ENCODE measurements at places on chromosomes 13 and 19. TPM values are rescaled to one million over a fixed set of nuclear protein-coding genes. Genes with fewer than 3 reads are reported as not detected.

Gene HAUS8
- total RNA-seq, result 7.2 TPM

Gene PROZ
- not detected for total RNA-seq

Gene TUBB4A
- total RNA-seq, result 0.48 TPM

Gene IGFL1
- total RNA-seq, result not detected

Gene CKAP2
- 8.3 TPM for total RNA-seq

Gene ZFP28
- total RNA-seq, result 5.6 TPM

Gene CLASRP
- total RNA-seq, result 78.3 TPM

GRCh38 chr19:28468701-28469459, 744.1 kb downstream of the UQCRFS1 start:
- no peak for DNase-seq

- DNase-seq, result no peak
These were observed 86.9 kb downstream of the URI1 start for GRCh38 chr19:30028992-30029343.

DNA sequence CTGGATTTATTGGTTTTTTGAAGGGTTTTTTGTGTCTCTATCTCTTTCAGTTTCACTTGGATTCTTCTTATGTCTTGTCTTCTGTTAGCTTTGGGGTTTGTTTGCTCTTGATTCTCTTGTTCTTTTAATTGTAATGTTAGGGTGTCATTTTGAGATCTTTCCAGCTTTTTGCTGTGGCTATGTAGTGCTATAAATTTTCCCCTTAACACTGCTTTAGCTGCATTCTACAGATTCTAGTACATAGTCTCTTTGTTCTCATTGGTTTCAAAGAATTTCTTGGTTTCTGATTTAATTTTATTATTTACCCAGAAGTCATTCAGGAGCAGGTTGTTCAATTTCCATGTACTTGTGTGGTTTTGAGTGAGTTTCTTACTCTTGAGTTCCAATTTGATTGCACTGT, 24.6 kb downstream of the ZNF430 start:
- no peak for DNase-seq

DNA sequence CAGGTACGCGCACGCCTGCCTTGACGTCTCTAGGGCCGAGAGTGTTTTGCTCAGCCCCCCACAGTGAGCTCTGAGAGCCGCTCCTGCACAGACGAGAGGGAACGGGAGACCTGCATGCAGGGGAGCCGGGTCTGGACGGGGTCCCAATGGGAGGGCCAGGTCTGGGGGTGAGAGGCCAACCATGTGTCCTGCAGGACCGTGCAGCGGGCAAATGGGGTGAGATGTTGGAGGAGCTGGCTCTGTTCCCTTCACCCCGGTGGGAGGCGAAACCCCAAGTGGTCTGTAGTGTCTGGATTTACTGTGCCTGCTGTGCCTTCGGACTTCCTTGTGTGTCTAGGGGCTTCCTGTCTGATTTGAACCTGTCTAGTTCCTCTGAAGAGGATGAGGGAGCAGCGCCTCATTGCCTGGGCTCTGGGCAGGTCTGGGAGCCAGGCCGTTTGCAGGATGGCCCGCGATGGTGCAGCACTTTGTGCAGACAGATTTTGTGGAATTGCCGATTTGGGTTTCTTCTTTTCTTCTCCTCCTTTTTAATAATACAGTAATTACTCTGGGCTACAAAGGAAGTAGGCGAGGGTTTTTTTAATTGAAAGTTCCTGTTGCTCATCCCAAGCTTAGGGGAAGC, 2.1 kb downstream of the CSNK1G2 start:
- DNase-seq, result no peak

- DNase-seq, result no peak
These were observed 12.4 kb downstream of the TMEM143 start for GRCh38 chr19:48351341-48351752.

GRCh38 chr19:7833225-7834099, 3.4 kb downstream of the EVI5L start:
- DNase-seq, result no peak

DNA sequence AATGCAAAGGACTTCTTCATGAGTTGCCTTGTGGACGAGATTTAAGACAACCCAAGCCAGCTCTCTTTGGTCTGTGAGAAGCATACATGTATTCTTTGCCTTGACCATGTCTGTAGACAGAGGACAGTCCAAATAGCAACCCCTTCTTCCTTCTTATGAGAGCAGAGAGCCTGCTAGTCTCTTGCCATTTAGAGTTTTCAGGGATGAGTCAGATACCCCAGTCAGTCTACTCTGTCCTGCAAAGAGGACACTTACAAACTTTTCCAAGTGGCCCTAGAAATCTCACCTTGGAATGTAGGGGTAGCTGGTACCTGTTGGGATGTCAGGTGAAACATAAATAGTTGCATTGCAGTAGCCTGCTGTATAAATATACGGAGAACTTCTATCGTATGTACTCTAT, 36.7 kb downstream of the DNAJC3 start:
- no peak for DNase-seq

- DNase-seq, result no peak
These were observed 106.4 kb downstream of the ATP8A2 start for GRCh38 chr13:25478186-25478585.

DNA sequence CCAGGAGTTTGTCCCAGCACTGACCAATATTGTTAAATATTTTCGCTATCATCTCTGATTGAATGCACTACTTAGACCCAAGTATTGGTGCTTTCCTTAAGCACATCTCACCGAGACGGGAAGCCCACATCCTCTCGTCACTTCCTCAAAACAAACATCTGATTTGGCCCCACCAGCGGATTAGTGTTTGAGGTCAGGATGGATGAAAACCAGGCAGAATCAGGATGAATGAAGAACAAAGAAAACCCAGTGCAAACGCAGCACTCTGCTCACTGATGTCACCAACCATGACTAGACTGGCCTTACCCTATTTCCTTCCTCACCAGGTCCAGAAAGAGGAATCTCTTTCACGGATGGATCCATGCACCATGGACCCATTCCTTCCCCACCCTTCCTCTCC, 6.0 kb downstream of the PLAUR start:
- DNase-seq, result no peak

DNA sequence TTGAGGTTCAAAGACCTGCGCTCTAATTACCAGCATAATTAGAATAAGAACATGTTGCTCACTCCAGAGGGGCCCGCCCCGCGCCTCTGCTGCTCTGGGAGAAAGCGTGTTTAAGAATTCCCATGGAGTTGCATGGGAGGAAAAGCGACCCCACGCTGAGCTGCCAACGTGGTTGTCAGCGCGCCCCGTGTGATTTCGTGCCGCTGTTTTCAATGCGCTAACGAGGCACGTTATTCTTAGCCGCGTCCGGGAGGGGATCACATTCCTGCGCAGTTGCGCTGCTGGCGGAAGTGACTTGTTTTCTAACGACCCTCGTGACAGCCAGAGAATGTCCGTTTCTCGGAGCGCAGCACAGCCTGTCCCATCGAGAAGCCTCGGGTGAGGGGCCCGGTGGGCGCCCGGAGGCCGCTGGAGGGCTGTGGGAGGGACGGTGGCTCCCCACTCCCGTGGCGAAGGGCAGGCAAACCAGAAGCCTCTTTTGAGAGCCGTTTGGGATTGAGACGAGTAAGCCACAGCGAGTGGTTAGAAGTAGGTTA, 173.8 kb upstream of the SOX1 start:
- DNase-seq, result peak; percentile 84

- DNase-seq, result no peak
These were observed 516.3 kb upstream of the HTR2A start for GRCh38 chr13:47413112-47413511.

- DNase-seq, result no peak
These were observed 21.0 kb upstream of the GRWD1 start for GRCh38 chr19:48424694-48425219.

DNA sequence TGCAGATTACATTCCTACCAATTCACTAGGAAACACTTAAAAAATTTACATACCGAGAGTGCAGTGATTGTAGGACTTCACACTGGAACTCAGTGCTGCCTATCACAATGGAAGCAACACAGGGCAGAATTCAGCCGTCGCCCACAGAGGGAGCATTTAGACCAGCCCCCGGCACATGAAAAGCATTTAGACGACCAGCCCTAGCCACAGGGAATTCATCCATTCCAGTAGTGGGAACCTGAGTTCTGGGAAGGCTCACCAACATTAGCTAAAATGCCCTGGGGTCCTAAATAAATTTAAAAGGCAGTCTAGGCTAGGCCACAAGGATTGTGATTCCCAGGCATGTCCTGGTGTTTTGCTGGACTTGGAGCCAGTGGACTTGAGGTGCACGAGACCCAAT, 155.2 kb downstream of the LIG4 start:
- DNase-seq, result no peak

DNA sequence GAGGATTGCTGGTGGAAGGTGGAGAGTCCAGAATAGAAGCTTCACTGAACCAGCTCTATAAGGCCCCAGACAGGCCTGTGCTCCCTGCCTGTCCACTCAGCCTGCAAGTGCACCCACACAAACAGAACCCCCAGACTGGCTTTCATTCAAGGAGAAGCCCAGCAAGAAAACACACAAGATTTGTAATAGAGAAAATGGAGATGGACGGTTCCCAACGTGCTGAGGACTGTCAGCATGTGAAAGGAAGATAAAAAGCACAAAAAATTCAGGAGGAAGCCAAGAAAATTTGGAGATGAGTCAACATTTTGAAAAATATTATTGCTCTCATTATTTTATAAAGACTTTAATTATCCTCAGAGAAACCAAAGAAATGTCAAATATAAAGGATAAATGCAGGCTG, 218.2 kb upstream of the SLC10A2 start:
- no peak for DNase-seq

GRCh38 chr13:33524086-33524485, 238.5 kb upstream of the STARD13 start:
- no peak for DNase-seq

DNA sequence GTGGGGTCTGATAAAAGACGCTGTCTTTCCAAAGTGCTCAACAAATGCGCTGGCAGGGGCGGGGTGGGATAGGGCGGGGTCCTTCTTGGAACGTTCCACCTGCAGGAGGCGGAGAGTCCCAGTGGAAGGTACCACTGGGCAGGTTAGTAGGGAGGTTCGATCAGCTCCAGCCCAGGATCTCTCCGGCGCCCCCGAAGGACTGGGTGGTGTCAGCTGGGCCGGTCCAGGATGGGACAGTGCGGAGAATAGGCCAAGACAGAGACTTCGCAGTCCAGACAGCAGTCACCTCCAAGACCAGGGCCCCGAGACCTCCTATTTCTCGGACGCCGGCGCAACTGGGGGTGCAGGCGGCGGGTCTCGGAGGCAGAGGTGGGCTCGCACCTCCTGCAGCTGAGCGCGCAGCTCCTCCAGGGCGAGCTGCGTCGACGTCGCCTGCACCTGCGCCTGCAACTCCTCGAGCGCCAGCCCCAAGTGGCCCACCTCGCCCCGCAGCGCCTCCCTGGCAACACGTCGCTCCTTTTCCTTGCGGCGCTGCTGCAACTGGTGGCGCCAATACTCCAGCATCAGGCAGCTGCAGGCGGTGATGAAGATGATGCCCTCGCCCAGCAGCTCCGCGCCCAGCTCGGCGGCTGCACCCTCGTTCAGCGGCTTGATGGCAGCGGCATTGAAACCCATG, 21.6 kb downstream of the VASP start:
- no peak for DNase-seq

- no peak for DNase-seq
These were observed 89.9 kb downstream of the UBL3 start for GRCh38 chr13:29760544-29760943.

DNA sequence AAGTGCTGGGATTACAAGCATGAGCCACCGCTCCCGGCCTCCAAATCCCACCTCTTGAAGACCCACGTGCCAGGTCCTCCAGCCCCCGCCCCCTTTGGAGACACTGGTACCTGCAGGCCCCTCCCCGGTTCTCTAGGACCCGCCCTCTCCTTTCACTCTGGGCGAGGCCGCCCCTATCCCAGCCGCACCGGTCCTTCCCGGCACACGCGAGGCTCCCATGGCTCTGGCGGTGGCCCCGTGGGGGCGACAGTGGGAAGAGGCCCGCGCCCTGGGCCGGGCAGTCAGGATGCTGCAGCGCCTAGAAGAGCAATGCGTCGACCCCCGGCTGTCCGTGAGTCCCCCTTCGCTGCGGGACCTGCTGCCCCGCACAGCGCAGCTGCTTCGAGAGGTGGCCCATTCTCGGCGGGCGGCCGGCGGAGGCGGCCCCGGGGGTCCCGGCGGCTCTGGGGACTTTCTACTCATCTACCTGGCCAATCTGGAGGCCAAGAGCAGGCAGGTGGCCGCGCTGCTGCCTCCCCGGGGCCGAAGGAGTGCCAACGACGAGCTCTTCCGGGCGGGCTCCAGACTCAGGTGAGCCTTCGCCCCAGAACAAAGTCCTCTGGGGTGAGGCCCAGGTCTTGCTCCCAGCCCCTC, at the start of gene CBLC:
Gene CBLC, plus strand, starts transcription at position 176 of the 633 bp plus-strand sequence. Its CDS starts 42 bp downstream, at position 218.
- DNase-seq, result no peak

DNA sequence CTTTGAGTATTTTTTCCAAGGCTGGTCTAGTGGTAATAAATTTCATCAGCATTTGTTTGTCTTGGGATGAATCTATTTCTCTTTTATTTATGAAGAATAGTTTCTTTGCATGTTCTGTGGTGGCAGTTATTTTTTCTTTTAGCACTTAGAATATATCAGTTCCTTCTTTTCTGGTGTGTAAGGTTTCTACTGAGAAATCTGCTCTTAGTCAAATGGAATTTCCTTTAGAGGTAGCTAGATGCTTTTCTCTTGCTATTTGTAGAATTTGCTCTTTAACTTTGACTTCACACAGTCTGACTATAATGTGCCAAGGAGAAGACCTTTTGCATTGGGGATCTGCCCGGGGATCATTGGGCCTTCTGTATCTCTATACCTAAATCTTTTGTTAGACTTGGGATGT, 4.1 kb upstream of the SIGLEC6 start:
- DNase-seq, result no peak

DNA sequence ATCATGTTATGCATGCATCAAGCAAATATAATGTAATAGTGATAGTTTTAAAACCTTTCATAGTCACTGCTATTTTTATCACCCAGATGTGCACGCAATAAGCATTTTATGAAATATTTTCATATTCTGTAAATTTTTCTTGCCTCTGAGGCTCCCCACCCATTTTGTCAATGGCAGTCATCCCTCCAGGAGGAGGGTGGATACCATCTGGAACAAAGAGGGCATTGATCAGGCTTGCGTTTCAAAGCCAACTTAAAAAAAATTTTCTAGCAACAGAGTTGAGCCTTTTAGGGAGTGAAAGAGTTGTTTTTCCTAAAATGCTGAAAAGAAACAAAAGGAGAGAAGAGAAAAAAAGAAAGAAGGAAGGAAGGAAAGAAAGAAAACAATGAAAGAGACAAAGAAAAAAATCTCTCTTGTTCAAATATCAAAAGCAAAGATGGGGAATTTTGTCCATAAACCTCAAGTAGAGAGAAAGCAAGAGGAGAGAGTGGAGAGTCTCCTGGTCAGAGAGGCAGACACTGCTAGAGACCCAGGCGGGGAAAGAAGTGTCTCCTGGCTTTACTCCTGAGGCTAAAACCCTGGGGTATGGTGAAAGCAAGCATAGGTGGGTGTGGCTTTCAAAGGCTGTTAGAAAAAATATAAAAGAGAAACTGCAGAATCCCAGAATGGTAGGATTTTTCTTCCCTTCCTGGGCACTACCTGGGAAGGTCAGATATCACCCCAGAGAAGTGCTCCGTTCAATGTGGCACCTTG, 63.6 kb upstream of the KLF12 start:
- DNase-seq, result no peak

- no peak for DNase-seq
These were observed 8.7 kb downstream of the ZNF71 start for GRCh38 chr19:56603829-56604228.

All from mesenteric fat pad (tissue), 1 donor.